Natural killer cell (primary cell): ENCODE measurements at places on chromosomes 2 and 18. TPM values are rescaled to one million over a fixed set of nuclear protein-coding genes. Genes with fewer than 3 reads are reported as not detected.

DNA sequence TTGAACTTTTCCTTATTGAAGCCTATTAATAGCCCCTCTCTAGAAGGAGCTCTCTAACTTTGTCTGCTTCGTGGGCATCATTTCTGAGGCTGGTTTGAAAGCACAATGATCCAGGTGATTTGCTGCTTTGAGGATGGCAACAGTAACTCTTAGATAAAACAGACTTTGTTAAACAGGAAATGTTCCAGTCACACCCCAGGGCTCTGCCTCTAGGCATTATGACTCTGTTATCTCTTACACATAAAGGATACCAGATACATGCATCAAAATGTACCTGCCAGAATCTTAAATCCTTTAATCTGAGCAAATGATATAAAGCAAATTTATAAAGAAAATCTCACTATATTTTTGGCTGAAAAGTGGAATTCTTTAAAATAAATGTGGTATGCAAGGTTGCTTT, 52.3 kb downstream of the GAD1 start:
- H3K4me1 ChIP-seq, result peaks cover 8% of the 10 kb centered on the region
- no peaks in the 10 kb centered on the region for H3K36me3 ChIP-seq
- H3K27me3 ChIP-seq, result no peaks in the 10 kb centered on the region
- no peak overlapping the region for H3K4me3 ChIP-seq
- DNase-seq, result no peak

DNA sequence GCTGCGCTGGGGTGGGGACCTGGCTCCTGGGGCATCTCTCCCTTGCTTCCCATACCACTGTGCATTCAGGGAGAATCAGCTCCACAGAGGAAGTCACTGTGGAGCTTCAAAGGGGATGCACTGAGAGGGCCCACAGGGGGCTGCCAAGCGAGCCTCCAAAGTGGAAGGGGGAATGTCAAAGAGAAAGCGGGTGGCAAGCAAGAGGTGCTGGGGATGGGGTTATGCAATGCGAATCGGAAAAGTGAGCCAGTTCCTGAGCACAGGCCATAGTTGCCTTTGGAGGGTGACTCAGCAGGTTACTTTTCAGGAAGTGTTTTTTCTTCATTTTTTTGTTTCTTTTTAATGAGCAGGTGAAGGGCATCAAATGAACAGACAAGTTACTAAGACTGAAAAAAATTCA, 17.6 kb downstream of the PMAIP1 start:
- H3K4me1 ChIP-seq, result peaks cover 17% of the 10 kb centered on the region
- H3K27me3 ChIP-seq, result no peaks in the 10 kb centered on the region
- H3K36me3 ChIP-seq, result no peaks in the 10 kb centered on the region
- no peak overlapping the region for H3K27ac ChIP-seq
- no peak for DNase-seq
- H3K4me3 ChIP-seq, result no peak overlapping the region

DNA sequence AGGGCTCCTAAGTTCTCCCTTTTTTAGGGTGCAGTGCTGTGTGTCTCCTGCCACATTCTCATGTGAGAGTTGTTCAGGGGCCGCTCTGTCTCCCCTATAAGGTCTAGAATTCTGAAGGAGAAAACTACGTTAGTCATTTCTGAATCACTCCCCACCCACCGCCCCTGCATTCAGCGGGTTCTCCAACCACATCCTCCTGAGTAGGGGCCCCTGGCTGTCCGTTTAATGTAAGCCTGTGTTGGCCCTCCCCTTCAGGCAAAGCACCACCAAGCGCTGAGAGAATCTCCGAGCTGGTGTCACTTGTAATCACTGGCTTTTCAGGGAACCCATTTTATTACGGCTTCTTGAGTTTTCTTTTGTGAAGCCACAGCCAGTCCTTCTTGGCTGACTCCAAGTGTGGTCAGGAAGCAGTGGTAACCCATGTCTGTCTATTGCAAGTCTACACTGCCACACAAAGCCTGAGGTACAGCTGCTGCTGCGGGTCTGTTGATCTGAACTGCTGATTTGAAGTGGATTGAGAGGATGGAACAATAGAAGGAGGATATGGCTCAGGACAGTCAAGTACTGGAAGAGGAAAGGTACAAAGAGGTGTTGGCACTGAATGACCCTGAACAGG, 16.9 kb downstream of the LCT start:
- H3K4me1 ChIP-seq, result peaks cover 12% of the 10 kb centered on the region
- no peak overlapping the region for H3K4me3 ChIP-seq
- peak; percentile 52 for DNase-seq

- no peak for DNase-seq
- H3K4me3 ChIP-seq, result no peak overlapping the region
- H3K36me3 ChIP-seq, result no peaks in the 10 kb centered on the region
Observed at GRCh38 chr2:231932985-231933915, 7.1 kb upstream of the NPPC start.

SP5 gene
- total RNA-seq, result not detected

DNA sequence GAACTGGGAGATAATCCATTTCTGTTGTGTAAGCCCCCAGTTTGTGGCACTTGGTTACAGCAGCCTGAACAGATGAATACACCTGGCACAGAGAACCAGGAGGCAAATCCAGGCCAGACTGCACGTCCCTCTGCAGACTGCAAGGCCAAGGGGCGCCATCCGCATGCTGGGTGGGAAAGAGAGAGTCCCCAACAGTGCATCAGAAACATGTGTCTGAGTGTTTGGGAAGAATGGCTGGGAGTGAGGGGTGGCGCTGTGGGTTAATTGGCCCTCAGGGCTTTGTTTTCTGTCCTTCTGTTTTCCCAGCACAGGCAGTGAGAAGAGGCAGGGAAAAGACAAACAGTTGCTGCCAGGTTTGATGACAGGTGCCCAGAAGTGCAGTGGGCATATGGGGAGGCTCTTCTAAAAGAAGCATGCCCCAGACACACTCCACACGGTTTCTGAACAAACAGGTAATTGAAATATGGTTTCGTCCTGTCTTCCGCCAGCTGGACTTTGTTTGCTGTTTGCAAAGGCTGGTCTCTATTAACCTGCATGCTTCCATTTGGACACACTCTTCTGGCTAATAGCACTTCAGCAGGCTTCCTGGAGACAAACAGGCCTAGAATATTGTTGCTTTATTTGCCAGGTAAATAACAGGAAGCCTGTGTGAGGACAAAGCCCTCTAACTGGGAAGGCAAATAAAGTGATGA, 43.4 kb upstream of the SEC11C start:
- H3K4me3 ChIP-seq, result no peak overlapping the region
- no peaks in the 10 kb centered on the region for H3K27me3 ChIP-seq
- H3K4me1 ChIP-seq, result no peaks in the 10 kb centered on the region
- H3K27ac ChIP-seq, result no peak overlapping the region
- no peak for DNase-seq

ZC3H6 gene
- total RNA-seq, result 17.3 TPM

COL4A3 gene
- 0.45 TPM for total RNA-seq

DNA sequence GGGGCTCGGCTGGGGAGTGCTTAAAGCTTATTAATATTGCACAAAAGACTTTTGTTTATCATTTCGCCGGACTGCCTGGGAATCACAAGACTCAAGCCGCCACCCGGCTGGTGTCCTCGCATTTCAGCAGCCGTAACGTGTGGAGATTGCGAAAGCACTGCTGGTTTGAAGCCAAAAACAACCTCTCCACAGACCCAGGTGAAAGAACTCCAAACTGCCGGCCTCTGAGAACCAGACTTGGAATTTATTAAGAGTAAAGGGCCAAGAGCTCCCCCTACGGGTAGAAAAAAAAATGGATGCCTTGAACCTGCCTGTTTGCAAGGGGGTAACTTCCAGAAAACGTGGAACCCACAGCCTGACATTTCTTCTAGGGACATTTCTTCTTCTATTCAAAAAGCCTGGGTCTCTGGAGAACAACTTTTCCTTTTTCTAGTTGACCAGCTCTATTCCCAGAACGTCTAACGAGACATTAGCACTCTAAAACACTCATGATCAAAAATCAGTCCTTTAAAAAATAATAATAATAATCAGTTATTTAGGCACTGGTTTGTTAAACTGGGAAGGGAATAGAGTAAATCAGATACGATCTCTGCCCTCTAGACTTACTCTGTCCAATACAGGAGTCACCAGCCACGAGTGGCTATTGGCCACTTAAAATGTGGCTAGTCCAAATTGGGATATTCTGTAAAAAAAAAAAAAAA, 216.3 kb downstream of the C1D start:
- DNase-seq, result peak; percentile 20
- no peak overlapping the region for H3K27ac ChIP-seq
- H3K4me1 ChIP-seq, result no peaks in the 10 kb centered on the region

- H3K27me3 ChIP-seq, result no peaks in the 10 kb centered on the region
- no peak overlapping the region for H3K4me3 ChIP-seq
- no peaks in the 10 kb centered on the region for H3K36me3 ChIP-seq
- DNase-seq, result no peak
Observed at GRCh38 chr2:154368153-154368552, 330.3 kb upstream of the KCNJ3 start.

DNA sequence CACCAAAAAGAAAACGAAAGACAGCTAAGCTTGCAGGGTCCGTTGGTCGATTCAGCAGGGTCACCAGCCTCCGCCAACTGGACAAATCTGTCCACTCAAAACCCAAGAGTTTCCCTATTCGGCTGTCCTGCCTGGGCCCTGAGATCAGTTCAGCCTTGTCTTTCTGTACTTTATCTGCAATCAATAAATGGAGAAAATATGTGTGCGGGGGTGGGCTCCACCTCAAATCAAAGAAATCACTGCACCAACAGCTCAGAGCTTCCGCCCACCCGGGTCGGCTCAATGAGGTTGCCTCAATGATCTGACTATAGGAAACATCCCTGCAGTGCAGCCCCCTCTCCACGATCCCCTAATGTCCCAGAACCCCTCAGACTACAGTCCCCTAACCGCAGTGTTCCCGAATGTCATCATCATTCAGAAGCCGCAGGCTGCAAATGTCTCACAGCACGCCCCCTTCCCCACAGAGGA, 447 bp downstream of the GGCX start:
- peak overlapping the region; percentile 71 for H3K27ac ChIP-seq
- peaks cover 17% of the 10 kb centered on the region for H3K4me1 ChIP-seq
- no peak for DNase-seq
- peak overlapping the region; percentile 67 for H3K4me3 ChIP-seq
- no peaks in the 10 kb centered on the region for H3K27me3 ChIP-seq
- peaks cover 3% of the 10 kb centered on the region for H3K36me3 ChIP-seq

DNA sequence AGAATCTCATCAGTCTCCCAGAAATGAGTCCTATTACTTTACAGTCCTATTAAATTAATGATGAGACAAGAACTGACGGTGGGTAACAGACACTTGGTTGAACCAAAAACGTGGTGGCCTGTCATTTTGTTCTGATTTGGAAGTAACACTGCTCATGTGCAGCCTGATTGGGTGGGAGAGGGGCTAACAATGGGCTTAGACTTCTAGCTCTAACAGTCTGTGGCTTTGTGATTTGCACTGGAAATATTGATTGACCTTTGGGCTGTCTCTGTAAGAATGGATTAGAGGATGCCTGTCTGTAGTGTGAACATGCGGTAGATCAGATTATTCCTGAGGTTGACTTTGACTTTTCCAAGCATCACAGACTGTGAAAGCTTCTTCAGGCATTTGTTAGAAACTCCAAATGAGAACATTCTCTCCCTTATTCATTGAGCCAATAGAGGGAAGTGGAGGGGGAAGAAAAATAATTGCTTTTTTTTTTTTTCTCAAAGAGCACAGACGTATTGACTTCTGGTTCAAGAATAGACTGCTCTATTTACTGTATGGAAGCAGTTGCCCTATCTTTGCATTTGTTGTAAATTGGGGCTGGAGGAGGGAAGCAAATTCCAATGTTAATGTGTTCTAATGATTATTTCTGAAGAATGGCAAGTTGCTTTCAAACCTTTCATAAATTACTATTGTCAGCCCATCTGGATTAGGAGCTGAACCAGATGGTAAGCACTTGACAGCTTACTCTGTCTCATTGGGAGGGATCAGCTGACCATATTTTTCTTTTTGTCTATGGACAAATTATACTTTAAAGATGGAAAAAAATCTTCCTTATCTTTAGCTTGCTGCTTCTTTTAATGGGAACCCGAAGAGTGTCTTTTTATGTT, 85.8 kb upstream of the TTN start:
- no peaks in the 10 kb centered on the region for H3K4me1 ChIP-seq
- no peaks in the 10 kb centered on the region for H3K36me3 ChIP-seq
- H3K4me3 ChIP-seq, result no peak overlapping the region
- no peak overlapping the region for H3K27ac ChIP-seq

DNA sequence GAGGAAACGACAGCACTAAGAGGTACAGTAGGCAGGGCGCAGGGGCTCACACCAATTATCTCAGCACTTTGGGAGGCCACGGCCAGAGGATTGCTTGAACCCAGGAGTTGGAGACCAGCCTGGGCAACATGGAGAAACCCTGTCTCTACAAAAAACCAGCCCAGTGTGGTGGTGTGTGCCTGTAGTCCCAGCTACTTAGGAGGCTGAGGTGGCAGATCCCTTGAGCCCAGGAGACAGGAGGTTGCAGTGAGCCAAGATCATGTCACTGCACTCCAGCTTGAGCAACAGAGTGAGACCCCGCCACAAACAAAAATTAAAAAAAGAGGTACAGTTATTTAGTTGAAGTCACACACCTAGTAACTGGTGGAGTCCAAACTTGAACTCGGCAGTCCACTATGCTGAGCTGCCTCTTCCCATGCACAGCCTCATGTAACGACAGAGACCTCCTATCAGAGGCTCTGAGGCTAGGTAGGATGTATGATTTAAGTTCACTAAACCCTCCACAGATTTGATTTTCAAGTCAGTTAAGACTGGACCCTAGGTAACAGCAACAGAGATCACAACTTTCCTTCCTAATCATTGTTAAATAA, 8.7 kb downstream of the STK17B start:
- H3K36me3 ChIP-seq, result peaks cover 34% of the 10 kb centered on the region
- peaks cover 38% of the 10 kb centered on the region for H3K4me1 ChIP-seq
- peak; percentile 57 for DNase-seq
- H3K27ac ChIP-seq, result peak overlapping the region; percentile 80
- H3K4me3 ChIP-seq, result no peak overlapping the region

GRCh38 chr2:220708366-220708765, 863.7 kb downstream of the EPHA4 start:
- H3K27ac ChIP-seq, result no peak overlapping the region
- no peak for DNase-seq
- H3K27me3 ChIP-seq, result no peaks in the 10 kb centered on the region
- H3K4me3 ChIP-seq, result no peak overlapping the region
- H3K4me1 ChIP-seq, result no peaks in the 10 kb centered on the region

MTX2 gene
- 7.7 TPM for total RNA-seq

DNA sequence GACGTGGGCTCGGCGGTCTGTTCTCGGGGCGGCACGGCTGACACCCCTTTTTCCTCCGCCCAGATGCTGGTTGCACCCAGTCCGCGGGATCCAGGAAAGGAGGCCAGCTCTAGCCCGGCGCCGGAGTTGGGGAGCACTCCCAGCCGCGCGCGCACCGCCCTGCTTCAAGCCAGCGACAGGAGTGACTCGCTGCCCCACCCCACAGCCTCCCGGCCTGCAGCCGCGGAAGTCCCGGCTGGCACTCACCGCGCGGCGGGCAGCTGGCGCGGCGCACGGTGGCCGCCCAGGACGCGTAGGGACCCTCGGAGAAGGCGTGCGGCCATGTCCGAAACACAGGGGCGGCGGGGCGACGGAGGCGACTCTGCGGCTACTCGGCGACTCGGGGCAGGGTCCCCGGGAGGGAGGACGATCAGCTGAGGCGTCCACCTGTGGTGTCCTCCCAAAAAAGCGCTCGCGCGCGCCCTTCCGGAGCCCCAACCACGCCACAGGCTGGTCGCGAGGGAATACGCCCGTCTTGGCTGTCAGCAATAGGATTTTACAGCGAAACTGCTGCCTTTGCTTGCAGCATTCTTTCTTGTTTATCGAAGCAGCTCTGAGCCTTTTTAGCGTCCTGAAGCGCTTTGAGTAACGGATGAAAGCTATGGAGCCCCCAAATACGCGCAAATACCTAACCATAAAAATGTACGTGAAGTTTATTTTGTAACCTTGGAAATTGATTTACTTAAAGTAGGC, at the start of gene ACADL:
Gene ACADL, minus strand, starts transcription at position 507 of the 732 bp plus-strand sequence. Its CDS starts 184 bp downstream, at position 323.
- peaks cover 3% of the 10 kb centered on the region for H3K4me1 ChIP-seq
- no peaks in the 10 kb centered on the region for H3K36me3 ChIP-seq
- DNase-seq, result no peak
- no peak within 1 kb of the TSS for H3K4me3 ChIP-seq
- peaks cover 21% of the 10 kb centered on the region for H3K27me3 ChIP-seq
